ENCODE measurements at places on chromosomes 5 and 9.

GRCh38 chr9:27367175-27367798, 70.3 kb upstream of the EQTN start:
- no peak for DNase-seq

GRCh38 chr9:126275386-126276001, 51.1 kb upstream of the MVB12B start:
- no peak for DNase-seq

GRCh38 chr9:77848897-77849296, 182.7 kb downstream of the GNAQ start:
- DNase-seq: no peak

GRCh38 chr9:20941174-20941690, 90.2 kb downstream of the HACD4 start:
- DNase-seq: peak; percentile 4

GRCh38 chr5:132674671-132675506, 1.1 kb downstream of the IL4 start:
- DNase-seq: no peak

GRCh38 chr9:684941-685340, 156.6 kb upstream of the DMRT1 start:
- DNase-seq: no peak

DNA sequence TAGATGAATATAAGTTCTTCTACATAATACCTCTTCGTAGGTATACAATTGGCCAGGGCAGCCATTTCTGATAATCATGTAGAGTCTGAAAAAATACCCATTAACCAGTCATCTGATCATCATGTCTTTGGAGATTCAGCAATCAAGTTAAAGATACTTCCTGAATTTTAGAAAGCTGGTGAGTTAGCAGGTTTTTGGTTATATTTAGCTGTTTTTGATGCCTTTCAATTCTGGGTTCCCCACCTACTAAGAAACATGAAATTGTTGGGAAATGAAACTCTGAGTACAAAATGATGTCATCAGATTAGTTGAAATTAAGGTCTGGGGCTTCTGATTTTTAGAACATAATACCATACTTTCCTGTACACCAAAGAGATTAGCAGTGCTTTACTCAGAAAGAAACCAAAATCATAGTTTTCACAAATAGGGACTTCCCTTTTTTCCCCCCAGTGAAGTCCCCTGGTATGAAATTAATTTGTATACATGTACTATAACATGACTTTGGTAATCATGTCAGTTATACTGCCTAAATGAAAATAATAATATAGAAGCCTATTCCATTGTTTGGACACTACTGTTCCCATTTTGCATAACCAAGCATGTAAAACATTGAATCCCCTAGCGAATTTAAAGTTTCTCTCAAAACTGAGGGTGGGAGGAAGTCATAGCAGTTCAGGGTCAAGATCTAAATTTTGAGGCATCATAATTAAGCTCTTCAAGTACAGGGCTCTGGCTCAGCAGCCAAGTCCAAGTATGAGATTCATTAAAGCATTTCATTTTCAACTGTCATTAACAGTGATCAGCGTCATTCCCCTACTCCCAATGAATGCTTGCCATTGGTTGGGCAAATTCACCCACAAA, 17.9 kb downstream of the PRLR start:
- no peak for DNase-seq

DNA sequence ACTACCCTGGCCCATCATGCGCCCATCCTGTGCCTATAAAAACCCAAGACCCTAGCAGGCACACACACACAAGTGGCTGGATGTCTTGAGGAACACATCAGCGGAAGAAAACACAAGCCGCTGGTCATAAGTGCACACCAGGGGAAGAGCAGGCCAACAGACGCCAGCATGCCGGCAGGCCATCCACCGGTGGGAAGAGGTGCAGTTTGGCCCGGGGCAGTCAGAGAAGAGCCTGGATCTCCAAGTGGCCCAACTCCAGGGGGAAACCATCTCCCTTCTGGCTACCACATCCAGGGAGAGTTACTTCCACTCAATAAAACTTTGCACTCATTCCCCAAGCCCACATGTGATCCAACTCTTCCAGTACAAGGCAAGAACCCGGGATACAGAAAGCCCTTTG, 2001.3 kb upstream of the NUDT12 start:
- DNase-seq: no peak
